Activated naive CD4-positive, alpha-beta T cell (primary cell): ENCODE measurements at places on chromosomes 7 and 10.

GRCh38 chr7:11436773-11437524 lies 395.0 kb downstream of the THSD7A start:
- no peak for DNase-seq

DNA sequence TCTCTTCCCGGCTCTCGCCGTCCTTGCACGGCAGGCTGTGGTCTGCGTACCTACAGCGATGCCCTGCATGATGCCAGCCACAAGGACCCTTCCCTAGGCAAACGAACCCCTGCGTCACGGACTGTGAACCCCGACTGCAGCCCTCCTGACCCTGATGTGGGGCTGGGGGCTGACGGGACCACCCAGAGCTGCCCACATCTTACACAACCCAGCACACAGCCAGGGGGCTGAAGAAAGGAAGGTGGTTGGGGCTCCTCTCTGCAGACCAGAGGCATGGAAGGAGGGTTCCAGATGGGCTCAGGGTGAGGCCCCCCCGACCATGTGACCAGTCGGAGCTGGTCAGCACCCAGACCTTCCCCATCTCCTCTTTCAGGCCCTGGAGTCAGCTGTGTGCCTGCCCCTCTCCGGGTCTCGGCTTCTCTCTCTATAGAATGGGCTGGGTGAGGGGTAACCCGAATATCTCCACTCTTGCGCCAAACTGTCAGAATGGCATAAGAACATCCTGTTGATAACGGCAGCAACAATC lies 41.4 kb downstream of the EBF3 start:
- DNase-seq, result no peak

- DNase-seq, result no peak
Measured at GRCh38 chr10:53109320-53109719, 336.7 kb upstream of the MBL2 start.

GRCh38 chr7:110590415-110590814 lies 500.5 kb upstream of the LRRN3 start:
- DNase-seq, result no peak

GRCh38 chr10:1615186-1615954 lies 122.0 kb downstream of the ADARB2 start:
- no peak for DNase-seq

- DNase-seq, result no peak
Measured at GRCh38 chr7:36456138-36456537, 66.5 kb downstream of the ANLN start.

DNA sequence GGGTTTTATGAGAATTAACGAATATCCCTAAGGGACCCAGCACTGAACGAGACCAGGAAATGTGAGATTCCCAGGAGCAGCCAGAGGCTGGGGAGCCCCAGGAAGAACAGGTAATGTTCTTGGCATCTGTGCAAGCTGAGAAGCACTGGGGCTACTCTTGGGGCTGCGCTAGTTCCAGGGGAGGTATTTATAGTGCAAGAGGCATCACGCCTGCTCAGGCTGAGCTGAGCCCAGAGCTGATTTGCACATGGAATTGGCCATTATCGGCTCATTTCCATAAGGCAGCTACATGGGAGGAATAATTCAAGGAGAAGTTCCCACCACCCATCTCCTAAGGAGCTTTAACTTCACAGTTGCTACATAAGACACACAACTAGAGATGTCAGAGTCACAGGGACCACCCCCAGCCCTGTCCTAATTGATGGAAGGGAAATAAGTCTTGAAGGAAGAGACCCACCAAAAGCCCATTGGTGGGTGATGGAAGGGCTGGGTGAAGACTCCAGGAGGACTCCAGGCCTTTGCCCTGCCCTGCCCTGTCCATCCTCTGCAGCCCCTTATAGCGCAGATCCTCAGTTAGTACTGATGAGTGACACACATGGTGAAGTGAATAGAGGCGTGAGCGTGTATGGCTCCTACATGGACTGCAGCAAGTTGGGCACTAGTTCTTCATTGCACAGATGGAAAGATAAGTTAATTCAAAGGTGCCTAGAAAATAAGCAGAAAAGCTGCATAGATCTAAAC lies 178.9 kb downstream of the GRID1 start:
- DNase-seq, result no peak

DNA sequence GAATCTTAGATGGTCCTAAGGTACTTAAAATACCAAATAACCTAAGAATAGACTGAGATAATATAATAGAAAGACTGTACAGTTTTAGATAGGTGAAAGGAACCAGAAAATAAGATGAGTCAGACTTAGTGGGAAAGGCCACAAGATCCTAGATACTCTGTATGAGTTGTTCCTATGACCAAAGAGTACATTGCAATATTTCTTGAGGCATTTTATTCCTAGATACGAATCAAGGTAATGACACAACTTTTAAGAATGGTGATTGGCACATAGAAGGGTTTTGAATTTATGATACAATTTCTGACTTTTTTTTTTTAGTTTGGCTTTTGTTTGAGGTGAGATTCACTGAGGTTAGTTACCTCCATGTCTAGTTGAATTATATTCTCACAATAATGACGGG lies 30.2 kb downstream of the MGAM start:
- DNase-seq, result no peak

- no peak for DNase-seq
Measured at GRCh38 chr10:99235658-99236626, at the start of gene HPSE2. HPSE2 (minus strand) TSS chr10:99235852.

- DNase-seq, result no peak
Measured at GRCh38 chr10:109743574-109743973, 179.7 kb downstream of the XPNPEP1 start.

DNA sequence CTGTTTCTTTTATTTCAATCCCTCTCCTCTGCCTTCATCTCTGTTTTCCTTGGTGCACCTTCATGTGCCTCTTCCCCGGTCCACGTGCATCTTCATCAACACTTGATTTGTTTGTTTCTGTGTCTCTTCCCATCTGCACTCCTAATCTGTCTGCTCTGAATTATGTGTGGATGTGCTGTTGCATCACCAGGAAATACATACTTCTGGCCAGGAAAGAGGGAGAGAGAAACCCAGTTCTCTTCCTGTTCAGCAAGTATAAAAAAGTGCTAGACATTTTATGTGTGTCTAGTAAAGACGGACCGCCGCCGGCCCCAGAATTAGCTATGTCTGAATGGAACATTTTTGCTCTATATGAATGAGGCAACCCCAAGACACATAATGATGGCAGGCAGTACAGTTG lies 93.8 kb downstream of the CALD1 start:
- no peak for DNase-seq

- peak; percentile 79 for DNase-seq
Measured at GRCh38 chr7:139109188-139109982, at the start of gene ZC3HAV1. ZC3HAV1 (minus strand) TSS chr7:139109720; CDS start chr7:139109331, 389 bp downstream.
